Chondrocyte (in vitro differentiated cells): ENCODE measurements at places on chromosomes 2 and 18.

DNA sequence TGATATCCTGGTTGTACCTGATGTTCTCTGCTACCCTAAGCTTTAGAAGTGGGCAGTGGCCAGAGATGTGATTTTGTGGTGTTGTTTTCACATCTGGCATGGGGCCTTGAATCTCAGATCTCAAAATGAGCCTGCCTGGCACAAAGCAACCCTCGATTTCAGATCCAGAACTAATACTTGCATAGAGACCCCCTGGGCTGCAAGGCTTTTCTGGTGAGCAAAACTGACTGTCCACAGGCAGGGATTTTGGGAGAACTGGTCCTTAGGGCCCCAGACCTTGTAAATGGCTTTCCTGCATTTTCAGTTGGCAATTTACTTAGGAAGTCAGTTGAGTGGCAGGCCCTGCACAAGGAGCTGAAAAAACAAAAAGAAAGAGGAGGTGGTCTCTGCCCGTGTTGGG is 265.3 kb downstream of the MYCN start:
- DNase-seq: no peak

- no peak for DNase-seq
Measured at GRCh38 chr2:768451-768850, 91.2 kb upstream of the TMEM18 start.

DNA sequence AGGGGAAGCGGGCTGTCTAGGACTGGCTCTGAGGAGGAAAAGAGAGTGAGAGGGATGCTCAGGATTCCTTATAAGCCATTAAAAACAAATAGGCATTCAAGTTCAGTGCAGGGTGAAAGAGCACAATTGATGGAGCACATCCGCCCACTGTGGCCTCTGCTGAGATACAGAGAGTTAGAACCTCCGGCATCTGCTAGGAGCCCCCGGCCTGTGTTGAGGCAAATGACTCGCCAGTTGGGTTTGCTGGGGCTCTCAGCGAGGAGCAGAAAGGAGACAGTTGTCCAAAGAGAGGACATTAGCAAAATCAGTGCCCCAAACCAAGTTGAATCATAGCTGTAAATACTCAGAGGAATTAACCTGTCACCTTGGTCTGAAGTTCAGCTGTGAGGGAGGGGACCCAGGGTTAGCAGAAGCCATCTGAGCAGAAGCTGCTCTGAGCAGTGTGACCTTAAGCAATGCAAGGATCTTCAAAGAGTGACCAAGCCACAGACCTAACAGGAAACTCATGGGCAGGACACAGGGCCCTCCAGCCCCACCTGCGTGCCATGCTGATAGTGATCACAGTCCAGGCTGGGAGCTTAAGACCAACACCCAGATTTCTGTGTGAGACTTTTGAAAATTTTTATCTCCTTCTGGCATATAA is 23.3 kb upstream of the IL18RAP start:
- DNase-seq: no peak

- no peak for DNase-seq
Measured at GRCh38 chr2:16160281-16161084, 220.1 kb downstream of the MYCN start.

DNA sequence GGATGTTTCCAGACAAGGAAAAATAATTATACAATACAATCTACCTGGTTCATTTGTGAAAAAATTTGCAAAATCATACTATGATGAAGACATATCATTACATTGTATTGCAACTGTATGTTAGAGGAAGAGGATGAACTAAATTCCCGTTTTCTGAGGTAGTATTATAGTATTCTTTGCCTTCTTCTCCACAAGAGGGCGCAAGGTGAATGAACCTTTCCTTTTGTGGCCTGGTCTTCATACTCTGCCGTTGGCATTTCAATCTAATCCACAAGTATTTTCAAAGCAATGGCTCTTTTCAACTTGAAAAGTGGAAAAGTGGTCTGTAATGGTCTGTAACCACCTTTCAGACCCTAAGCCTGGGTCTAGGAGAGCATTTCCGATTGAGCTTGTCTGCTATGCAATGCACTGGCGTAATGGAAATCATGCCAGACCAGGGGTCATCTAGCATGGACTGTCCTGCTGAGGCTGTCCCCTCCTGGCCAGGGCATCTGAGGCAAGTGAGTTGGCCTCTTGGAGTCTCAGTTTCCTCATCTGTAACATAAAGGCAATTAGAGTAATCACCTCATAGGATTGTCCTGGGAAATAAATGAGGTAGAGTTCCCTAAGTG is 30.8 kb upstream of the ZNF396 start:
- DNase-seq: no peak

DNA sequence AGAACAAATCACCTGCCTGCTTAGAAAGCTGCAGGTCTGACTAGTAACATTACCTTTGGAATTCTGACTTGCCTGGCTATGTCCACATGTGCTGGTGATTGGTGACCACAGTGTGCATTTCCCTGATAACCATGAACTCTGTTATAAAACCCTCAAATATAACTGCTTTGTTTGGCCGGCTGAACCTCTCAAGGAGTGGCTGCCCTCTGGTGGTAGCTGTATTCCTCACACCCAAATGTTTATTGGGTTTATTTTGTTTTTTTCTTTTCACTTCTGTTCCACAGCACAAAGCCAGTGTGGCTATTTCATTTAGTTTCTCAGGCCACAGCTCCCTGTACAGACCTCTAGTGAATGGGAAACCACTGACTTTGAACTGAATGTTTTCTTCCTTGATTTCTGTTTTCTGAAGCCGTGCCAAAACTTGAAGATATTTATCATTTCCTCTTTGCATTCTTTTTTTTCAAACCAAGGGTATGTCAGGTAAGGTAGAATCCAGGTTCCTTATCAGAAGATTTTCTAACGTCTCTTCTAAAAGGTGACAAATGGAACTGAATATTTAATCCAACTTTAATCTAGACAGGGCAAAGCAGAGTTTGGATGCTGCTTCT is 549.0 kb upstream of the VRK2 start:
- DNase-seq: no peak

DNA sequence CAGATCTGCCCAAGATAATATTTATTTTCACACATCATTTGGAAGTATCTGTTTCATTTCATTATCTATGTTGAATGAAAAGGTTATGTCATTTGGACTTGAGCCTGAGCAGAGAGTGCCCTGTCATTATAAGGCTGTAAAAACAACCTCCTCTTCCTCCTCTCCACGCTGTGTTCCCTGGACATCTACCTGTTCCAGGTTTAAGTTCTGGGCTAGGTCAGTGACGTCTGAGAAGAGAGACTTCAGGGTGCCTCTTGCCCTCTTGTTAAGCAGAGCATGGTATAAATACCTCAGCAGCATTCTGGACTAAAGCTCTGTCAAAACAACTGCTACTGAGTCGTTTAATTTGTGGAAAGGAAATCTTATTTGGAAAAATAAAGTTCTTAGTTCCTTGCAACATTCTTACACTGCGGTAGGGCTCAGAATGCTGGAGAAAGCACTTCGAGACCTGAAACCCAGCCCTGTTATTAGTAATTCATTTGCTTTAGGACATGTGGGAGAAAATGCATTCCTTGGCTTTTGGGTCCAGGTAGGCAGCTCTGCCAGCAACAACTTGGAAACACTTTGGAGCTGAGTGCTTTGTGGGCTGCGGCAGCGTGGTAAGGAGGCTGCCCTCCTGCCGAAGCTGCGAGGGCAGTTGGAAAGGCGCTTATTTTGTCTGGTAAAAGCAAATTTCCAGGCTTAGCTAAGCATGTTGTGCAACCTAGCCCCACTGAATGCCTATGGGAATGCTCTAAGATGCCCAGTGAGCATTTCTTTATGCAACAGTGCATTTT is 91.8 kb upstream of the NEDD4L start:
- DNase-seq: no peak

DNA sequence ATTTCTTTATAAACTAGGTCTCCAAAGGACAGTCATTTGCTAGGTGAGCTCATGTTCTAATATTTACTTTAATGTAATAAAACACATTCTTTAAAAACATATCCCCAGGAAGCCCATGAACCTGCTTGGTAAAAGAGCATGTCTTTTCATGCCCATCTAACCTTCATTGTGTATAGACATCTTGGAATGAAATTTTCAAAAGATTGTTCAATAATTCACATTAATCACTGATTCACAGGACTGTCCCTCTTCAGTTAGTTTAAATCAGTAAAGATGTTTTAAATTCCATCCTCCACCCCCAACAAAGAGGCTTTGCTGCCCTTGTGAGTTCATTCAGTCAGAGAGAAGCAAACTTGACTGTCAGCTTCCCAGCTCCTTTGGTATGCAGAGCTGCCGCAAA is 633.4 kb upstream of the CELF4 start:
- no peak for DNase-seq

DNA sequence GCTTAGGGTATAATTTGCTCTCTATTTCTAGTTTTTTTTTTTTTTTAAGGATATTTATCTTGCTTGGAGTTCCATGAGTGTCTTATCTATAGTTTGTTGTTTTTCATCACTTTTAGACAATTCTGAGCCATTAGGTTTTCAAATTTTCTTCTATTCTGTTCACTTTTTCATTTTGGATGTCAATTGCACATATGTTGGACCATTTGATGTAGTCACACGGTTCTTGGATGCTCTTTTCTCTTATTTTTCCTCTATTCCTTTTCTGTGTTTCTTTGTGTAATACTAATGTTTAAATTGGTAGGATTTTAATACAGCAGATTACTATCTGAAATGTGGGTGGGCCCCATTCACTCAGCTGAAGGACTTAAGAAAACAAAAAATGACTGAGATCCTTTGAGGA is 292.6 kb downstream of the CALCRL start:
- no peak for DNase-seq

GRCh38 chr18:79026491-79026890 is 42.7 kb upstream of the ATP9B start:
- DNase-seq: no peak

DNA sequence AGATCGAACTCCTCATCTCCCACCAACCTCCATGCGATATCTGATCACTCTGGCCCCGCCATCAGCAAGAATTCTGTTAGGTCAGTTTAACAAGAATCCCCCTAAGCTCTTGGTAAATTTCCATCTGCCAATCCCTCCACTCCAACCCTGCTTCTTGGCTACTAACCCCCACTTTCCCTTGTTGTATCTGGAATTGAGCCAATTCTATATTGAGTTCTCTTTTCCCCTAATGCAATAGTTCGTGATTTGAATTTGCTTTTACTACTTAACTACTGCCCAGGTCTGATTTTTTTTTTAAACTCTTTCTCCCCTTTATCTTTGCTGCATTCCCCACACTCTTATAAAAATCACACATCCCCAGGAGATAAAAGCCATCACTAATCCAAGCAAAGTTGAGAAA is 159.3 kb upstream of the STK17B start:
- no peak for DNase-seq

DNA sequence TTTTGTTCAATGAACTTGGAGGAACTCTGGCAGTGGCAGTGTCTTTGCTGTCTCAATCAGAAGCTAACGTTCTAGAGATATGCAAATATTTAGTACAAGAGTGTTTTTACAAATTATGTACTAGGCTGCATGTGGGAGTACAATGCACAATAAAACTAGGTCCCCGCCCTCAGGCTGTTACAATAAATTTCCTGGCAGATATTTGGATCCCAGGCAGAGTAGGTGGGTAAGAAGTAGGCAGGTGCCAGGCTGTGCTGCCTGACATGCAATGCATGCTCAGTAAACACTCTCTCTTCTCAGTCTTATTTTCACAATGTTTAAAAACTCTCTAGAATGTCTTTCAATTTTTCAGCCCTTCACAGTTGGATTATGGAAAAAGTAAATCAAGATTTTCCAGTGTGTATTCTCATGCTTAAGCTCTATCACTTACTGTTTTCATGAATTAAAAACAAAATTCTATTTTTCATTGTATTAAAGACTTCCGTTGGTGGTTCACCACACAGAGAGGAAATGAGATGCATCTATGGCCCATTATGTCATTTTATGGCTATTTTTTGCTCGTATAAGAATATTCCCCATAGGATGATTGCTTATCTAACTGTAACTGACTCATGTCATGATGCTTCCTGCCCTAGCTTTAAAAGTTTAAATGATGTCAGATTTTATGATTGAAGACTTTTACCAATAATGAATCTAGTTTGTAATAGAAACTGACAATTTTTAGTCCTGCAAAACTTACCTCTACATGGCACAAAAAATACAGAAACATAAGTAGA is 346.1 kb downstream of the RND3 start:
- DNase-seq: no peak

- DNase-seq: no peak
Measured at GRCh38 chr2:25132693-25133092, 35.7 kb downstream of the POMC start.

GRCh38 chr2:59395119-59395518 is 1154.0 kb upstream of the FANCL start:
- no peak for DNase-seq

DNA sequence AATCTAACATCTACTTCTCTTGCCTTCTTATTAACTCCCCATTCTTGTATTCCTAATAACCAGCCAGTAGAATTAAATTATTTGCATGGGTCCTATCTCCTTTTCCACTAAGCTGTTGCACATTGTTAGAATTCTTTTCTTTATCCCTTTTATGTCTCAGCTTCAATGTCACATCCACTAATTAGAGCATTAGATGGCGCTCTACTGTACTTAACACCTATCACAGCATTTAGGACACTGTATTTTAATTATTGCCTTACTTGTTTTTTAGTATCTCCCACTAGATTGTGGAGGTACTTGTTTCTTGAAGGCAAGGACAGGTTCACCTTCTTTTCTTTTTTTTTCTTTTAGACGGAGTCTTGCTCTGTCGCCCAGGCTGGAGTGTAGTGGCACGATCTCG is 3.8 kb downstream of the LIPT1 start:
- no peak for DNase-seq

DNA sequence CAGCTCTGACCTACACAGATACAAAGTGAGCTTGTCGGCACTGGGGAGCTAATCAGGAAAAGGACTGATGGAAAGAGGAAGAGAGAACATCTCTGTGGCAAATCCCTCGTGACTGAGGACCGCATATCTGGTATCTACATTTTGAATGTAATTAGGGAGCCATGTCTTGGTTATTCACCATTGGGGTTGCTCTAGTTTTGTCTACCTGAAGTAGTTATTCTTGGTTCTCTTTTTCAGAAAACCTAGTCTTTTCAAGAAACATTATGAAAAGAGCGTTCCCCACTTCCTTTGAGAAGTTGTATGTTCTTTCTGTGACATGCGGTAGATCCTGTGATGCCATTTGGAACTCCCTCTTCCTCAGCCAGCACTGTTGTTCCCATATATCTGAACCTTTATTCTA is 104.4 kb downstream of the DOCK10 start:
- no peak for DNase-seq
